ENCODE measurements at places on chromosomes 3 and 15. TPM values are rescaled to one million over a fixed set of nuclear protein-coding genes. Genes with fewer than 3 reads are reported as not detected.

GRCh38 chr15:100633763-100634075 is 31.3 kb downstream of the ASB7 start:
- no peak overlapping the region for H3K27ac ChIP-seq
- no peak for DNase-seq
- H3K27me3 ChIP-seq = no peaks in the 10 kb centered on the region
- H3K36me3 ChIP-seq = 0 out of 2 replicates have a peak, but pooled peaks cover 4% of the 10 kb centered on the region
- H3K4me3 ChIP-seq = no peak overlapping the region

DNA sequence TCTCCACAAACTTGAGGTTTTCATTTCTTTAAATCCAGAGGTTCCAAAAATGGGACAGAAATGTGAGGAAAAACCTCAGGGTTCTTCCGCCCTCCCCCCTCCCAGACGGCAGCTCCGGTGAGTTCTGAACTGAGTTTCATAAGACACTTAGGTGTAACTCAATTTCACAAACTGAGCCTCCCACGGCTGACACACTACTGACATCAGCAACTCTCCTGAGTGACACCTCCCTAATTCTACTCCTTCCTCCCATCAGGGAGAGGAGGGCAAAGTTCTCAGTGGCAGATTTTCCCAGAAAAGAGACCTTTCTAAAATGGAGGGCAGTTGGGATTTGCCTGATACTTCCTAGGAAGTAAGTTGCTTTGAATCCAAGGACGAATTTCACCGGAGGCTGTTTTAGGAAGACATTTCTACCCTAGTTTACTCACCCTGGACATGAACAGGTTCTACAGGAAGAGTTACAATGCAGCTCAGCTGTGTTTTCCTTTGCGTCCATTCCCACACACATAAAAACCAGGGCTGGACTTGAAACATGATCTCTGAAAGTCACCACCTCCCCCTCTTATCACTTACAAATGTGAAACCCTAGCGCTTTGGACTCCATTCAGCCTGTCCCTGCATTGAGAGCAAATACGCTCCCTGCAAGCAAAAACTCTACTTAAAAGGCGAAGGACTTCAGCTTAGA is 78.1 kb upstream of the LMOD3 start:
- no peaks in the 10 kb centered on the region for H3K27me3 ChIP-seq
- H3K4me1 ChIP-seq = 0 out of 2 replicates have a peak, but pooled peaks cover 3% of the 10 kb centered on the region
- H3K36me3 ChIP-seq = no peaks in the 10 kb centered on the region
- no peak for DNase-seq

DNA sequence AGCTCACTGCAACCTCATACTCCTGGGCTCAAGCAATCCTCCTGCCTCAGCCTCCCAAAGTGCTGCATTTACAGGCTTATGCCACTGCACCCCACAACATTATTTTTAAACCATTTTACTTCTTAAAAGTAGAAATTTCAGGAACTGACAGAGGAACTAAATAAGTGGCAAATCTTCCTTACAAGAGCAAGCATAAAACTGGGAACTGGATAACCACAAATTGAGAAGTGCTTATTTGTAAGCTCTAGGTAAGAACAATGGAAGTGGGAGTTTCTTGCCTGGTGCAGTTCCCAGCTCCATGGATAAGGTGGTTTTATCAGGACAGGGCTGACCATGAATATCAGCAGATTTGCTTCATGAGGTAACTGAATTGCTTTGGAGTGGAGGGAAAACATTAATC is 655.2 kb downstream of the DIPK2A start:
- no peaks in the 10 kb centered on the region for H3K27me3 ChIP-seq
- no peaks in the 10 kb centered on the region for H3K36me3 ChIP-seq
- H3K4me1 ChIP-seq = no peaks in the 10 kb centered on the region
- no peak for DNase-seq

DNA sequence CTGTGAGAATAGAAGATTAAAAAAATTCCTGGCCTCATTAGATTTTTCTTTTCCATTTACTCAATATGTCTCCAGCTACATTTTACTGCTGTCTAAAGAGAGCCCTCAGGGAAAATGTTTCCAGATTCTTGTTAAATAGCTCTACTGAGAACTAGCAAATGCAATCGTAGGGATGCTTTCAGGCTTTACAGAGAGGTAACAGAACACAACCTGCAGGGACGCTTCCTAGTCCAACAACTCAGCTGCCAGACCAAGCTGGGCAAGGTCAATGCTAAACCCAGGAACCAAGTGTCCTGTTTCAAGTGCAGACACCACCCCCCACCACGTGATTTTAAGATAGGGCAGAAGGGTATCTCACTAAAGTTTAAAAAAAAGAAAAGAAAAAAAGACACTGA is 25.2 kb downstream of the ARHGEF3 start:
- no peaks in the 10 kb centered on the region for H3K36me3 ChIP-seq
- H3K27me3 ChIP-seq = no peaks in the 10 kb centered on the region
- peaks cover 4% of the 10 kb centered on the region for H3K4me1 ChIP-seq
- no peak for DNase-seq

- no peaks in the 10 kb centered on the region for H3K27me3 ChIP-seq
- H3K4me1 ChIP-seq = no peaks in the 10 kb centered on the region
- H3K36me3 ChIP-seq = no peaks in the 10 kb centered on the region
These were observed 111.3 kb upstream of the BCL6 start for GRCh38 chr3:187856555-187856954.

- no peaks in the 10 kb centered on the region for H3K36me3 ChIP-seq
- no peaks in the 10 kb centered on the region for H3K4me1 ChIP-seq
- H3K4me3 ChIP-seq = peak within 1 kb of the TSS; percentile 45
- no peaks in the 10 kb centered on the region for H3K27me3 ChIP-seq
- no peak for DNase-seq
These were observed at the start of gene CLDN11 for GRCh38 chr3:170418422-170419398. CLDN11 (plus strand) TSS chr3:170418868; CDS start chr3:170419067, 199 bp downstream.

DNA sequence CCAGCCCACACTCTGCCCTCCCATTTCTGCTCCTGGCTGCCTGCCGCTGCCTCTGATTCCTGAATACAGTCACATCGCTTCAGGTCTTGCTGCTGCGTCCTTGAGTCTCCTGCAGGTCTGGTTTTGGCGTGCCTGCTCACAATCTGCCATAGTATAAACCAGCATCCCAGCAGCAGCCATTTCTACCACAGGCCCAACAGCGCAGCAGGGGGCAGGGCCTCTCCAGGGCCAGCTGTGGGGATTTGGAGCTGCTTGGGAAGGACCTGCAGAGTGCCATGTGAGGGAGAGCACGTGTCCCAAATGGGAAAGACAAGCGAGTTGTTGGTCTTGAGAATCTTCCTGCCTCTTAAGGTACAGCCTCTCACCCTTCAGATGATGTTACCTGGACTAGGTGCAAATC is 398.3 kb upstream of the PPP2R3A start:
- H3K27ac ChIP-seq = no peak overlapping the region
- no peak for DNase-seq
- H3K27me3 ChIP-seq = 0 out of 2 replicates have a peak, but pooled peaks cover 2% of the 10 kb centered on the region
- H3K4me3 ChIP-seq = no peak overlapping the region

DNA sequence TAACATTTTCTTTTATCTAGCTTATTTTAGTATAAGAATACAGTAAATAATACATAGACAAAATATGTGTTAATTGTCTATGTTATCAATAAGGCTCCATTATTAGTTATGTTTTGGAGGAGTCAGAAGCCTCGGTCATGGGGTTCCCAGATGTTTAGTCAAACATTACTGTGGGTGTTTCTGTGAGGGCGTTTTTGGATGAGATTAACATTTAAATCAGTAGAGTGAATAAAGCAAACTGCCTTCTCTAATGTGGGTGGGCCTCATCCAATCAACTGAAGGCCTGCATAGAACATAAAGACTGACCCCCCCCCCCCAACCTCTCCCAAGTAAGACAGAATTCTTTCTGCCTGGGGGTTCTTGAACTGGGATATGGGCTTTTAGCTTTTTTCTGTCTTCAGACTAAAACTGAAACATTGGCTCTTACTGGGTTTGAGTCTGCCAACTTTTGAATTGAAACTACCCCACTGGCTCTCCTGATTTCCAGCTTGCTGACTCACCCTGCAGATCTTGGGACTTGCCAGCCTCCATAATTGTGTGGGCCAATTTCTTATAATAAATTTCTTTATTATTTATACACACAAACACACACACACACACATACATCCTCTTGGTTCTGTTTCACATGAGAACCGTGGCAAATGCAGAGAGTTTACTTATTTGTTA is 192.0 kb downstream of the TPRG1 start:
- no peak overlapping the region for H3K27ac ChIP-seq
- no peak overlapping the region for H3K4me3 ChIP-seq
- no peaks in the 10 kb centered on the region for H3K4me1 ChIP-seq
- DNase-seq = no peak
- H3K27me3 ChIP-seq = no peaks in the 10 kb centered on the region
- H3K36me3 ChIP-seq = no peaks in the 10 kb centered on the region

DNA sequence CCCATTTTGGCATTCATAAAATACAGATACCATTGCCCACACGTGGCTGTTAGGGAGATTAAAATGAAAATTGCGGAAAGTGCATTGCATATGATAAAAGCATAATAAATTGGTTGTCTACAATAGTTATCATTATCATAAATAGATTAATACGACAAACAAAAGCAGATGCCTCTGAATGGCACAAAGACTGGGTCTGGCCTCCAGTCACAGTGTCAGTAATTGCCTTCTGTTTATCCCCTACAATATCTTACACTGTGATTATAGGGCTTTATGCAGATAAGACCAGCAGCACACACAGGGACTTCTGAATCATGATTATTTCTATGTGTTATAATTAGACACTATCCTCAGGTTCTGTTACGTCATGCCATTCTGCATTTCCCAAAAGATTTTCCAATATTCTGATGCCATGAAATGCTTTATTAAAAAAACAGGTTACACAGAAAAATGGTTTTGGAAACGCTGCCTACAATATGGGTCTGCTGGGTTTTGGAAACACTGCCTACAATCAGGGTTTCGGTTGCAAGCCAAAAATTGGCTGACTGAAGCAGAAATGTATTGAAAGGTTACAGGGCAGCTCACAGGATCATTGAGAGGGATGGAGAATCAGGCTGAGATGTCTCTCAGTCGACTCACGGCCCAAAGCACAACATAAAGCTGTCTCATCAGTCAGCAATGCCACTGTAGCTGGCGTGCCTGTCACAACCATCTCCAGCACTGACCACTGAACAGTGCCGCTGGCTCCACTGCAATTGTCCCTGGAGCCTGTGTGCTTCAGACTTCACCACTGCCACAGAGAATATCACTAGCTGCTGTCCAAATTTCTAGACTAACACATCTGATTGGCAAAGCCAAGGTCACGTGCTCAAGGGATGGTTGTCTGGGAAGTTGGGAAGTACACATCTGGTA is 248.1 kb downstream of the ERC2 start:
- H3K27ac ChIP-seq = no peak overlapping the region
- no peaks in the 10 kb centered on the region for H3K27me3 ChIP-seq
- H3K36me3 ChIP-seq = no peaks in the 10 kb centered on the region
- no peaks in the 10 kb centered on the region for H3K4me1 ChIP-seq
- no peak overlapping the region for H3K4me3 ChIP-seq

GRCh38 chr15:69988541-69989225 is 109.0 kb downstream of the TLE3 start:
- peaks cover 47% of the 10 kb centered on the region for H3K4me1 ChIP-seq
- H3K4me3 ChIP-seq = no peak overlapping the region
- H3K27ac ChIP-seq = peak overlapping the region; percentile 89
- no peaks in the 10 kb centered on the region for H3K36me3 ChIP-seq
- no peak for DNase-seq

DNA sequence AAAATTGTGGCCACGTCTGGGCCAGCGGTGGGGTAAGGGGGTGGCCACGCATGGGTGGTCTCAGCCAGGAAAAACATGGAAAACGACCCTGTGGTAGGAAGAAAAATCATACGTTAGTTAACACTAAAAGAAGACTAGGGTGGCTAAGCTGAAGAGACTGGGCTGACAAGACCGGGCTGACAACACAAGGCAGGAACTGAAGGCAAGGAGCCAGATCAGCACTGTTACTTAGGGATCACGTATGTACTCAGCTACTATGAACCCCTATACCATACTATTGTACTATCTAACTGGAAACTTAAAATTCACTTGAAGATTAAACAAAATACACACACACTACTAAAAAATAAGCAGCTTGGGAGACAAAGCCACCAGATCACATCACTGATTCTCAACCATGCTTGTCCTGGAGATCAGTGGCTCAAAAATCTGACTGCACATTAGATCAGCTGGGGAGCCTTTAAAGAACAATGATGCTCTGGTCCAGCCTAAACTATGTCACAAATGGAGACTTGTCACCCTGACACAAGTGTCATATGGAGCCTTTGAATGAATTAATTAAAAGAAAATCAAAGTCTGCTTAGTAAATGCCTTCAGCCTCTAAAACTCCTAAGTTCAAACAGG is 442.2 kb downstream of the SHQ1 start:
- H3K36me3 ChIP-seq = no peaks in the 10 kb centered on the region
- H3K27ac ChIP-seq = no peak overlapping the region
- no peak overlapping the region for H3K4me3 ChIP-seq
- no peaks in the 10 kb centered on the region for H3K27me3 ChIP-seq

- no peaks in the 10 kb centered on the region for H3K27me3 ChIP-seq
- DNase-seq = no peak
- H3K27ac ChIP-seq = no peak overlapping the region
- H3K4me3 ChIP-seq = no peak overlapping the region
- H3K4me1 ChIP-seq = no peaks in the 10 kb centered on the region
These were observed 35.5 kb upstream of the ATP1B3 start for GRCh38 chr3:141840737-141841544.

- H3K27ac ChIP-seq = no peak overlapping the region
- H3K4me1 ChIP-seq = no peaks in the 10 kb centered on the region
- no peak overlapping the region for H3K4me3 ChIP-seq
- peaks cover 17% of the 10 kb centered on the region for H3K27me3 ChIP-seq
- DNase-seq = no peak
These were observed 153.4 kb upstream of the SOX14 start for GRCh38 chr3:137610723-137611122.

DNA sequence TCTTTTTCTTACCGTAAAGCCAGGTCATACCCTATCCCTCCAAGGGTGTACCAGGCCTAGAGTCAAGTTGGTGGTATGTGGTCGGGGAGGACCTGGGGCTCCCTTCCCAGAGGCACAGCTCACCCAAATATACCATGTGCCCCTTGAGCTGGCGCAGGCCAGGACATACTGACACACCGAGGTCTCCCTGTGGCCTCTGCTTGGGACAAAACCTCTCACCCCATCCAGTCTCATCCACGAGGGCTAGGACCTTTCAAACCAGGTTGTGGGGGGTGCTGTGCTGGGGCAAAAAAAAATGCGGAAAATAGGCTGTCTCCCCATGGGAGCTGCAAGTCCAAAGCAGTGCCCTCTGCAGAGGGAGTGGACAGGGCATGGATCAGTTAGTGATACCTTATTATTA is 22.8 kb downstream of the PTH1R start:
- no peaks in the 10 kb centered on the region for H3K36me3 ChIP-seq
- H3K4me1 ChIP-seq = no peaks in the 10 kb centered on the region

DNA sequence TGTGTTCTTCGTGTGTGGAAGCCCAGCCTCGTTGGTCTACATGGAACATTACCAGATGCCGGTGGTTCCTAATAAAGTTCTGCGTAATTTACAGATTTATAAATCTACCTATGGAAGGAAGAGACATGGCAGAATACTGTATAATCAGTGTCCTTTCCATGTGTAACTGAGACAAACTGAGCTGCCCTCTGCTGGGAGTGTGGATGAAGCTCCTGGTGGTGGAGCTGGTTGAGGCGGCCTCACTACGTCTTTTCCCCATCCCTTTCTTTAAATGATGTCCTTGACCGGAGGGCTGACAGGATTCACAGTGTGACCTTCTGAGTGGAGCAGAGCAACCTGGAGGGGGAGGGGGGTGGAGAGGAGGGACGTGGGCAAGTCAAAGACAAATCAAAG is 267.0 kb upstream of the CHRM5 start:
- no peaks in the 10 kb centered on the region for H3K36me3 ChIP-seq
- H3K4me3 ChIP-seq = no peak overlapping the region
- peaks cover 5% of the 10 kb centered on the region for H3K27me3 ChIP-seq
- no peak for DNase-seq
- no peaks in the 10 kb centered on the region for H3K4me1 ChIP-seq

SEMA3B gene
- total RNA-seq = 1.4 TPM

TM4SF4 gene
- total RNA-seq = 0.46 TPM

CRYGS gene
- total RNA-seq = 2.8 TPM

ZNF80 gene
- total RNA-seq = not detected

PRR23A gene
- total RNA-seq = not detected

CFAP100 gene
- total RNA-seq = not detected
